Amygdala (tissue), 56 donors: ENCODE measurements at places on chromosomes 4 and X.

- DNase-seq = no peak
Observed at GRCh38 chr4:153241295-153241694, 37.1 kb downstream of the TRIM2 start.

GRCh38 chr4:111434586-111434985, 710.7 kb upstream of the FAM241A start:
- DNase-seq = no peak

- peak; percentile 57 for DNase-seq
Observed at GRCh38 chrX:85243761-85244449, at the start of the genes SATL1 and ZNF711. Gene SATL1, minus strand, starts transcription at chrX:85243779. Its CDS starts 134,811 bp downstream, at chrX:85108968. Gene ZNF711, plus strand, starts transcription at chrX:85243991. Its CDS starts 3,582 bp downstream, at chrX:85247573.

GRCh38 chrX:74490247-74490646, 69.0 kb downstream of the SLC16A2 start:
- DNase-seq = no peak

- DNase-seq = no peak
Observed at GRCh38 chrX:150324919-150325318, 38.2 kb upstream of the MAMLD1 start.

- no peak for DNase-seq
Observed at GRCh38 chr4:132982151-132982550, 166.9 kb upstream of the PCDH10 start.

DNA sequence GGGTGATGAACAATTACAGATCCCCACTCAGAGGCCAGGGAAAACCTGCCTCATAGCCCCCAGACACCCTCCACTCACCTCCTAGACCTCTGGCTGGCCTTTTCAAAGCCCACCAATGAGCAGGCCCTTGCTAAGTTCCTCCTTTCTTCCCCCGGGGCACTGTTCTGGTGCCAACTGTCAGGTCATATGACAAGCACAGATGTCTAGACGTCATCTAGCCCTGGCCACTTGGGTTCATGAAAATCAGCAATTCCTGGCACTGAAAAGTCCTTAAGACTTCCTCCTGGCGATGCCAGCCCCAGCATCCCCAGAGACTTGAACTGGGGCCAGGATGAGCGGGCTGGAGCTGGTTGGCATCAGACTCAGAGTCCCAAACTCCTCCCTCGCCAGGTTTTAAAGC, 115.6 kb upstream of the NALF2 start:
- DNase-seq = no peak

DNA sequence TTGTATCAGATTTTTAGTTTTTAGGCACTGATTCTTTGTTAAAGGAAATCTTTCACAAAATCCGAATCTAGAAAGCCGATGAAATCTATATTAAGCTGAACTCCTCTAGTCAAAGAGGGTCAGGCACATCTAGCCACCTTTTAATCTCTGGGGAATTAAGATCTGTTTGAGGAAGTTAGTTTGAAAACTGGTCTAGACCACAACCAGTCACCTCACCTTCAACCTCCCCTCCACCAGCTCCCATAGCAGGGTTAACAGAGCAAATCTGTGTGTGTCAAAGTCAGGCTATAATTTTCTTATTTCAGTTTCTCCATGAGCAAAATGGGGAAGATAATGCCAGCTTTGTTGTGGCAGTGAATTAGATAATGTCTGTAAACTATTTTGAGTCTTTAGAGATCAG, 110.0 kb upstream of the IGFBP7 start:
- DNase-seq = no peak

DNA sequence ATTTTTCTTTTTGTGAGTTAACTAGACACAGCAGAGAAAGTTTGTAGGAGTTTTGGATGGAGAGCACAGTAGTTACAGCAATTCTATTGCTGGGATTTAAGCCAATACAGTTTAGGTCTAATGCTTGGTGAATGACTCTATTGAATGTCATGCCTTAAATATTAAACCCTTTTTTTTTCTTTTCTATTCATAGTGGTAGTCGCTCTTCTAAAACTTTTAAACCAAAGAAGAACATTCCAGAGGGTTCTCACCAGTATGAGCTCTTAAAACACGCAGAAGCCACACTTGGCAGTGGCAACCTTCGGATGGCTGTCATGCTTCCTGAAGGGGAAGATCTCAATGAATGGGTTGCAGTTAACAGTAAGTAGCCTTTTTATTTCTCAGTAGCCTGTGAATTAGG, 34.8 kb upstream of the DCK start:
- no peak for DNase-seq

DNA sequence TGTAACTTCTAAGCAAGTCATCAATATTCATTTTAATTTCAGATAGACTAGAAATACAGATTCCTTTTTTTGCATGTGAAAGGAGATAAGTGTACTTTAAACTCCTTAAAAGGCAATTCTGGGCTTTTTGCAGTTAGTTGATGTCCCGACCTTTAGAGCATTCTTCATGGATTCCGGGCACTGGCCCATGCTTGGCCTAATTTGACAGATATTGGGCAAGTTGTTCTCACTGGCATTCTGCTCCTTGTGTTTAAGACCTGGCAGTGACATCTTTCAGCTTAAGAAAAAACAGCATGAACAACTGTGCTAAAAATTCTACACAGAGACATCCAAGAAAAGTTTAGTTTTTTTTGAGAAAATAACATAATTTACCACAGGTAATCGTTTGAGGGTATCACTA, 1037.2 kb downstream of the PCDH18 start:
- no peak for DNase-seq

- DNase-seq = no peak
Observed at GRCh38 chrX:69324851-69325250, 159.6 kb upstream of the PJA1 start.

DNA sequence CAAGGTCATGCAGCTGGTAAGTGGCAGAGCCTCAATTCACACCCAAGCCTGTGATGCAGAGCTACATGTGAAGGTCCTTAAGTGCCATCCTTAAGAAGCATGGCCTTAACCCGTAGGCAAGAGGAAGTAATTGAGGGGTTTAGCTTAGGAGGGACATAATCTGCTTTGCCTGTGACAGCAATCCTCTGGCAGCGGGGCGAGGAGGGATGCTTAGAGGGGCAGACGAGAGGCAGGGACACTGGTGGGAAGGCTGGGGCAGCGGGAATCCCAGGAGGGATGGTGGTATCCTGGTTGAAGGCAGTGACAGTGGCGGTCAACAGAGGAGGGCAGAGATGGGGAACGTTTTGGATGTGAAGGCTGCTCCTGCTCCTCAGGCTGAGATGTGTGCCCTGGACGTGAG, 88.1 kb downstream of the EFNB1 start:
- DNase-seq = no peak
